SW480 (cell line): ENCODE measurements at places on chromosomes 2 and 18.
A peak's percentile ranks its signal among the peaks of the same experiment; 100 is the strongest.

DNA sequence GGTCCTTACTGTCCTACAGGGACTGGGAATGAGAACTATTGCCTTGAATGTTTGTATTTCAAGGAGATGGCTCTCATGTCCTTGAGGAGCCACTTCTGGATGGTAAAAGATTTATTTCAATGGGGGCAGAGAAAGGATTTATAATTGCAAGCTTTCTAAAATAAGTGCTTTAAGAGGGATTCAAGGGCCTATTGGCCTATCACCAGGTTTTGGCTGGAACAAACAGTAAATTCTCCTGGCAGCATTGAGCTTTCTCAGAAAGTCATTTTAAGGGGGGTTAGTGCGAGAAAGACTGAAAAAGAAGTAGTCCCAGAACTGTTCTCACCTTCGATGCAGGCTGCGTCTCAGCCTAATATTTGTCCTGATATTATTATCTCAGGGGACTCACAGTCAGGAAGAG is 29.8 kb downstream of the DPP10 start:
- no peak for DNase-seq

DNA sequence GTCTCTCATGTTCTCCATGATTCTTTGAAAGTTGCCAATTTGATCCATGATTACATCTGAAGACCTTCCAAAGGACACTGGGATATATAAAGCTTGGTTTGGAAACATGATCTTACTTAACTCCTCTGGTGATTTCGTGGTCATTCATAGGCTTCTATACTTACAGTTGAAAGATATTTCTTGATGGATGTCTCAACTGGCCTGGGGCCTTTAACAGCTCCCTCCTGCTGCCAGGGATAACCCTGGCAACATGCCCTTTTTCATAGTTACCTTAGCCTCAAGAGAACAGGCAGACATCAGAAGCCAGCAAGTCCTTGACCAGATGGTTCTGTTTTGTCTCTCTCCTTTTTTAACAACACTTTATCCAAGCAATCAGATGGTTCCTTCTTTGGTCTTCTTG is 23.5 kb upstream of the MFF start:
- no peak for DNase-seq

GRCh38 chr2:112724591-112725525 is 4.0 kb downstream of the NT5DC4 start:
- DNase-seq = peak; percentile 47

DNA sequence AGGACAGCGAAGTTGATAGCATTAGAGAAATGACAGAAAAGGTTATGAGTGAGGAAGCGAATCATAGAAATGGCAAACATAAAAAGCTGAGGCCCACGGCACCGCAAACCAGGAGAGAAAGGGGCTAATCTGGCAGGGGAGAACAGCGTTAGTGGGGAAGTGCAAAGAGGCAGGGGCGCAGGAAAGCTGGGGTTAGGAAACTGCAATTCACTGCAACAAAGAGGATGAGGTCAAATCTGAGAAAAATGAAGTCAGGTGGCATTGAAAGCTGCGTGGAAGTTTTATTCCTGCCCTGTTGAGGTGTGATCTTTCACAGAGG is 653 bp upstream of the ABI2 start:
- DNase-seq = peak; percentile 10

GRCh38 chr2:35933031-35933430 is 422.5 kb upstream of the CRIM1 start:
- no peak for DNase-seq
